ENCODE measurements at places on chromosomes 1 and 21.

DNA sequence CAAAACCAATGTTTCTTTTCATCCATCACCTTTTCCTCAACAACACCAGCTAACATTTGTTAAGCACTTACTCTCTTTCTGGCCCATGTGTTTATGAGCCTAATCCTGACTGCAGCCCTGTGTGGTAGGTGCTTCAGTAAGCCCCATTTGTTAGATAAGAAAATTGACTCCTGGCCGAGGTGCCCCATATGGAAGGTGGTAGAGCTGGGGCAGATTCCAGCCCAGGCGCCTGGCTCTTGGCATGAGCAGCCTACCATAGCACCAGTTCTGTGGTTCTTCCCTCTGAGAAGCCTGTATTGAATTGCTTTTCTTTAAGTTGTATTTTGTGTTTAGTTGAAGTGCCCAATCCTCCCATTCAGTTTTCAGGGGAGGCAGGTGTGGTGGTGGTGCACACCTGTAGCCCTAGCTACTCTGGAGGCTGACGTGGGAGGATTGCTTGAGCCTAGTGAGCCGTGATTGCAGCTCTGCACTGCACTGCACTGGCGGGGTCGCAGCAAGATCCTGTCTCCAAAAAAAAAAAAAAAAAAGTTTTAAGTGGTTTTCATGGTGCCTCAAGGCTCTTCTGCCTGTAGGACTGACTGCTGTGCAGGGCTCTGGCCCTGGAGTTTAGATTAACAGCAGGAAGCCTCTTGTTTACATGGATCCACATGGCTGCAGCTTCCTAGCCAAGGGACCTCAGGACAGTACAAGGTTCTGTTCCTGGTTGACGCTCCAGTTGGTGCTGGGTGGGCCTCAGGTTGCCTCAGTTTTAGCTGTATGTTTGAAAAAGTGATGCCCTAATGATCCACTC lies 125.9 kb downstream of the MRPS6 start:
- no peaks in the 10 kb centered on the region for H3K27me3 ChIP-seq
- no peaks in the 10 kb centered on the region for H3K36me3 ChIP-seq
- peaks cover 77% of the 10 kb centered on the region for H3K4me1 ChIP-seq
- no peak overlapping the region for H3K4me3 ChIP-seq
- H3K27ac ChIP-seq = no peak overlapping the region

DNA sequence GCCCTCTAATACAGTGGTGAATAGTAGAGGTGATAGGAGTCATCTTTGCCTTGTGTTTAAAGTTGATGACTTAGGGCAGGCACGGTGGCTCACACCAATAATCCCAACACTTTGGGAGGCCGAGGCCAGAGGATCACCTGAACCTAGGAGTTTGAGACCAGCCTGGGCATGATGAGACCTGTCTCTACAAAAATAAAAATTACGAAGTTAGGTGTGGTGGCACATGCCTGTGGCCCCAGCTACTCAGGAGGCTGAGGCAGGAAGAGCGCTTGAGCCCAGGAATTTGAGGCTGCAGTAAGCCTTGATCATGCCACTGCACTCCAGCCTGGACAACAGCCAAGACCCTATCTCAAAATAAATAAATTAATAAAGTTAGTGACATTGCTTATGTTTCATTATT lies 26.6 kb downstream of the CAPZA1 start:
- H3K27ac ChIP-seq = no peak overlapping the region
- no peaks in the 10 kb centered on the region for H3K27me3 ChIP-seq
- no peak overlapping the region for H3K4me3 ChIP-seq
- no peak for DNase-seq
- H3K4me1 ChIP-seq = no peaks in the 10 kb centered on the region

GRCh38 chr1:168050307-168050706 lies 86.4 kb downstream of the GPR161 start:
- H3K36me3 ChIP-seq = 0 out of 2 replicates have a peak, but pooled peaks cover 4% of the 10 kb centered on the region
- H3K4me1 ChIP-seq = no peaks in the 10 kb centered on the region
- H3K27ac ChIP-seq = no peak overlapping the region
- H3K27me3 ChIP-seq = no peaks in the 10 kb centered on the region

DNA sequence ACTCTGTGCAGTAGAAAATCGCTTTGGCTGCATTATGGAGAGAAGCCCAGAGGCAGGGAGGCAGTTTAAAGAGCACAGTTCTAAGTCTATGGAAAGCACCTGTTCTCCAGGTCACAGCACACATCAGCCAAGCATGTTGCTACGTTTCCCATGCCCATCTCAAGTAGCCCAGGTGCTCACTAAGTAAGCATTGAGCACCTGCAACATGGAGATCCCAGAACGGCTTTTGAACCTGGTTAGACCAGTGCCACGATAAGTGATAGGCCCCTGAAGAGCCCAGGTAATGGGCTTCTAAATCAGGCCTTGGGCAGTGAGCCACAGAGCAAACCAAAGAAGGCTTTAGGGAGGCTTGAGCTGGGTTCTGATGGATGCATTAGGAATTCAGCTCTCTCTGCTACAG lies 186.2 kb downstream of the C1orf94 start:
- H3K4me3 ChIP-seq = no peak overlapping the region
- DNase-seq = no peak
- H3K27me3 ChIP-seq = no peaks in the 10 kb centered on the region
- no peaks in the 10 kb centered on the region for H3K4me1 ChIP-seq
- H3K27ac ChIP-seq = no peak overlapping the region

- H3K4me1 ChIP-seq = no peaks in the 10 kb centered on the region
- H3K36me3 ChIP-seq = no peaks in the 10 kb centered on the region
- no peak overlapping the region for H3K27ac ChIP-seq
- DNase-seq = no peak
- no peak overlapping the region for H3K4me3 ChIP-seq
- no peaks in the 10 kb centered on the region for H3K27me3 ChIP-seq
Measured at GRCh38 chr1:219697682-219698081, 84.8 kb upstream of the ZC3H11B start.

DNA sequence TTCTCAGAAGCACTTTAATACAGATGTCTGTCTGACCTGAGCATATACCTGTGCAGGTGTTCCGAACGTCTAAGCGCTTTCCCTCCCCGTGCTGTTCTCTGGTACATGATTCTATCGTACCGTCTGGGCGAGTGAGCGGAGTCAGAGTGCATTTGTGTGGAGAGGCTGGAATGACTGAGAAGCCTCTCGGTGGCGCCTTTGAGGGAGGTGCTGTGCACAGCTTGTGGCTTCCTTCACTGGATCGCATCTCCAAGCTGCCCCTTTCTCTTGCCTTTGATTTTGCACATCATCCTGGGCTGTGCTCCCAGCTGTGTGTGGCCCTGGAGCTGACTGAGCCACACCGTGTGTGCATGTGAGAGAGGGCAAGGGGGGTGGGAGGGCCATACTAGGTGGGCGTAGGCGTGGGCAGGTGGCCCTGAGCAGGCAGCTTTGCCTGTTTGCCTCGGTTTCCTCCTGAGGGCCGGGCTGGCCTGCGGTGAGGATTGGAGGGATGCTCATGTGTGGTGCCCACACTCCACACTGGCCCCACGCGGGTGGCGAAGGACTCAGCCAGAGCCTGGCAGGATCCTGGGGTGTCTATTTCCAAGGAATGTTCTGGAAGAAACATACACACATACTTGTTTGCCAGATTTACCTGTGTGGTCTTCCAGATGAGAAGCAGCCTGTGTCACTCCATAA lies 105.3 kb downstream of the ADARB1 start:
- no peaks in the 10 kb centered on the region for H3K36me3 ChIP-seq
- H3K4me3 ChIP-seq = no peak overlapping the region
- DNase-seq = no peak
- no peak overlapping the region for H3K27ac ChIP-seq
- H3K4me1 ChIP-seq = no peaks in the 10 kb centered on the region
- no peaks in the 10 kb centered on the region for H3K27me3 ChIP-seq
